Naive thymus-derived CD8-positive, alpha-beta T cell (primary cell): ENCODE measurements at places on chromosomes 13 and 19.

DNA sequence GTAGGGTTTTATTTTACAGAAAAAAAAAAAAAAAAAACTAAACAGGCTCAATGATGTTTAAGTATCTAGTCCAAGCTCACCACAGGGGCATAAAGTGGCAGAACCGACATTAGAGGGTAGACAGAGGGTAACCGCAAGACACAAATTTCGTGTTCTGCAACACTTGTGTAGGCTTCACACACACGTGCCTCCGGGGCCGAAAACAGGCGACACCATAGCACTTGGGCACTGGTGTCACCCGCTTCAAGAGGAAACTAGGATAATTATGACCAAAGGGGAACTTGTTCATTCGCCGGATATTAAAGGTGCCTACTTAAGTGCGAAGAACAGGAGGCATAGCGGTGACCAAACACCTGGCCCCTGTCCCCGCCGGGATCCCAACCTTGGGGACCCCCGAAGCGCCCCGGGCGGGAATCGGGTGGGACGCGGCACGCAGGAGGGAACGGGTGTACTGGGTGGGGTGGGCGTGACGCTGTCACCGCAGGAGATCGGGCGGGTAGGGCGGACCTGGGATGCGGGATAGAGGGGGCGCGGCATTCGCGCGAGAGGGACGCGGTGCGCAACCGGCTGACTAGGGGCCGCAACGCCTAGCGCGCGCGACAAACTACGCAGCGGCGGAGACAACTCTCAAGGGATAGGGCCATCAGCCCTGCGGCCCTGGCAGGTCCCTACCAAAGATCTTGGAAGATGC lies 558 bp downstream of the MZT1 start:
- peak; percentile 19 for DNase-seq

- DNase-seq: no peak
These were observed 717 bp upstream of the C13orf46 start for GRCh38 chr13:113974304-113975281.

GRCh38 chr19:39951686-39952085 lies 17.3 kb upstream of the FCGBP start:
- no peak for DNase-seq

DNA sequence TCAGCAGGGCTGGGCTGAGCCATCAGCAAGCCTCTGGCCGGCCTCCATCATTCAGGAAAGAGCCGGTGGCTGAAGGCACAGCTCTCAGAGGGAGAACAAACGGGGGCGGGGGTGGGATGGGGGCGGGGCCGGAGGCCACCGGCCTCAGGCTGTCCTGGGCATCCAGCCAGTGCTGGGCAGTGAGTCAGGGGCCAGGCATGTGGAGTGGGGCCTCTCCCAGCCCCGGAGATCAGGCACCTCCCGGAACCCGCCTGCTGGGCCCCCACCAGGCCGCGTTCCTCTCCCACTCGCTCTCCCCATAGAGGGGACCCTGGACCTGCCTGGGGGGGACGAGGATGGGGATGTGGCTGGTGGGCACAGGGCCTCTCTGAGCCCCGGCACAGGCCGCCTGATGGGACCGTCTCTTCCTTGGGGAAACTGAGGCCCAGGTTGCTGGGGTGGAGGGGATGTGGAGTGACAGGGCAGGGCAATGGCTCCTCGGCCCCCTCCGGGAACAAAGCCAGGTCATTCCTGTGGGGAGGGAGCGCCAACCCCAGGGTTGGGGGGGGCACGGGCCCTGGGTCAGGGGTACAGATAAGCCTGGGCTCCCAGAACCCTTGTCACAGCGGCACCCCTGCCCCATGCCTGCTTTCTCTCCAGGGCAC lies 12.9 kb downstream of the SPC24 start:
- no peak for DNase-seq

- no peak for DNase-seq
These were observed 215.3 kb downstream of the KLF5 start for GRCh38 chr13:73274147-73274546.

GRCh38 chr19:9819596-9819909 lies 674 bp upstream of the FBXL12 start:
- DNase-seq: no peak

DNA sequence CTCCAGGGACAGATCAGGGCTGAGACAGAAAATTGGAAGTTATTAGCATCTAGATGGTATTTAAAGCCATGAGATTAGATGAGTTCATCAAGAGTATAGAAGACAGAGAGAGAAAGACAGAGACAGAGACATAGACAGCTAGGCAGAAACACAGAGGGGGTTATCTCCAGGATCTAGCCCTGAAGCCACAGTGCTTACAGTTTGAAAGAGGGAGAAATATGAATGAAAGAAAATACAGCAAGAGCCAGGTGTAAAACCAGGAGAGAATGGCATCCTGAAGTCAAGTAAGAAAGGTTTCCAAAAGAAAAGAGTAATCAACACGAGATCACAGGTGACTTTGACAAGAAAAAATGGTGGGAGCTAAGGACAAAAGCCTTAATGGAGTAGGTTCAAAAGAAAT lies 111.2 kb downstream of the TBC1D4 start:
- no peak for DNase-seq

DNA sequence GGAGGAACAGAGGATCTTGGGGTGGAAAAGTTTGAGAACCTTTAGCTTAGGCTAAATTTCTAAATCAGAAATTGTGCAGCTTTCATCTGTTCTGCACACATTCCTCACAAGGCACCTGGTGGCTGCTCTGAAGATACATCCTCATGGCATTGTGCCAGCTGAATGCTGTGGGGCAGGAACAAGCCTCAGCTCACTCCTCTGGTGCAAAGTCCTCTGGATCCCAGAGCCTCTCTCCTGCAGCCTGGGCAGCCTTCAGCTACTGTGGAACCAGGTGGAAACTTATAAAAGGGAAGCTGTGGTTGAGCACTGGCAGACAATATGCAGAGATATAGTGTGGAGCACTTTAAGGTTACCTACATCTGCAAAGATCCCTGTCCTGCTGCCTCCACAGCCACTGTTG lies 72.3 kb downstream of the KCTD12 start:
- no peak for DNase-seq

- no peak for DNase-seq
These were observed 858 bp upstream of the USP12 start for GRCh38 chr13:27172495-27172842.

DNA sequence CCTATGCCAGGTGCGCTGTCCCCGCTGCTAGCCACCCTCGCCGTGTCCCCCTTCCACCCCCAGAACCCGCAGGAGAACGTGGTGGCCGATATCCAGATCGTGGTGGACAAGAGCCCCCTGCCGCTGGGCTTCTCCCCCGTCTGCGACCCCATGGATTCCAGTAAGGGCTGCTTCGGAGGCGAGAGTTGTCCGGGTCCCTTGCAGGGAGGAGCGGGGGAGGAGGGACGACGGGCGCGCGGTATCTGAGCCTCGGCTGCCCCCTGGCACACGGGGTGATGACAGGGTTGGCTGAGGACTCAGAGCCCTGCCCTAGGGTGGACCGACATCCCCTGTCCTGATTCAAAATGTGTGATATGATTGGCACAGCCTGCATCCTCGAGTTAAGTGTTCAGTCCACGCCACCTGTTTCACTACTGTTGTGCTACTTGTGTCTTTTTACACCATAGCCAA lies 653 bp downstream of the MVB12A start:
- peak; percentile 22 for DNase-seq

DNA sequence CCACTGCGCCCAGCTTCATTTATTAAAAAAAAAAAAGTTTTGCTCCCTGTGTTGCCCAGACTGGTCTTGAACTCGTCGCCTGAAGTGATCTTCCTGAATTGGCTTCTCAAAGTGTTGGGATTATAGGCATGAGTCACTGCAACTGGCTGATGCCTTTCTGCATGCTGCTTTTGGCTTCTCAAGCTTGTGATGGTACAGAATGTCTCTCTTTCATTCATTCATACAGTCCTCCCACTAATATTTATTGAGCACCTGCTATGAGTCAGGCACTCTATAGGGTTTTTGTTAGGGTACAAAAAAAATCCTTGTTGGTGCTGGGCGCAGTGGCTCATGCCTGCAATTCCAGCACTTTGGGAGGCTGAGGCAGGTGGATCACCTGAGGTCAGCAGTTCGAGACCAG lies 9.0 kb downstream of the TSPAN16 start:
- DNase-seq: no peak

DNA sequence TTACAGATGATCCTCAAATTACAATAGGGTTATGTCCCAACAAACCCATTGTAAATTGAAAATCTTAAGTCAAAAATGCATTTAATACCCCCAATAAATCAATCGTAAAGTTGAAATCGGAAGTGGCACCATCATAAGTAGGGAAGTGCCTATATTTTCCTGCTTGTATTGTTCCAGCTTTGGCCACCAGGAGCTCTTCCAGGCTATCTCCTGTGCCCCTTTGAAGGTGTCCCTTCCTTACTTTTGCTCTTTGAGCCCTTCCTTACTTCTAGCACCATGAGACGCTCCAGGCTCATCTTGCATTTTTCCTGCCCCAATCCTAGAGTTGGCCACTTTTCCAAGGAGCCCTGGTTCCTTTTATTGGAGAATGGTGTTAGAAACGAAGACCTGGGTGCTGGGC lies 163.0 kb upstream of the TSC22D1 start:
- no peak for DNase-seq

DNA sequence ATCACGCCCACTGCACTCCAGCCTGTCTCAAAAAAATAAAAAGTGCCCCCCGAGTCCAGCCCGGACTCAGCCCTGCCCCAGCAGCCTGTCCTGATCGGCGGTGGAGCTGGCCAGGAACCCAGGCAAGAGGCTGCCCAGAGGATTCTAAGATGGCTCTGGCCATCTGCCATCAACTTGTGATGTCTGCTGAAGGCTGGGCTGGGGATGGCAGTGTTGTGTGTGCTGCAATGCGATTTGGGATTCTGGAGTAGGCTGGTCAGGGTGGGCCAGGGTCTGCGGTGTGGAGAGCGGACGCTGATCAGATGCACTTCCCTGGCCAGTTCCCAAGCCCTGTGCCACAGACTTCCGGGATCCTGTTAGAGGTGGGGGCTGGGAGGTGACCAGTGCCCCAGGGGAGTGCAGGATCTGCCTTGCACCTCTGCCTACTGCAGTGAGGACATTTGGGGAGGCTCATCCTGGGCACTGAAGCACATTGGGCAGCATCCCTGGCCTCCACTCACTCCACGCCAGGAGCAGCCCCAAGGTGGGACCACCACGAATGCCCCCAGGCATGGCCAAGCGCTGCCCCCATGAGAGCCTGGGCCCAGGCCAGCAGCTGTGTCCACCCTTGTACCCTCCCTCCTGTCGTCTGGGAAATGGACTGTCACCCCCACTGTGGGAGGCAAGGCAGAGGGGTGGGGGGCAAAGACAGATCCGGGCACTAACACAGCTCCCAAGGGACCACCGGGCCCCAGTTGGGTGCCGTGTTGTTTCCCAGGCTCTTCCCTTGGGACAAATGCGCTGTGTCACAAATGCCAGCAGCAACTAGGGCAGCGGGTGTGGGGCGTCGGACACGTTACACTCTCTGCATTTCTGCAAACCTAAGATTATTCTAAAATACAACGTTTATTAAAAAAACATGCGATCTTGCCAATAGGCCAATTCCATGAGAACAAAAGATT lies 3.4 kb upstream of the TBXA2R start:
- no peak for DNase-seq

- DNase-seq: no peak
These were observed 56.6 kb downstream of the FREM2 start for GRCh38 chr13:38743466-38743865.

DNA sequence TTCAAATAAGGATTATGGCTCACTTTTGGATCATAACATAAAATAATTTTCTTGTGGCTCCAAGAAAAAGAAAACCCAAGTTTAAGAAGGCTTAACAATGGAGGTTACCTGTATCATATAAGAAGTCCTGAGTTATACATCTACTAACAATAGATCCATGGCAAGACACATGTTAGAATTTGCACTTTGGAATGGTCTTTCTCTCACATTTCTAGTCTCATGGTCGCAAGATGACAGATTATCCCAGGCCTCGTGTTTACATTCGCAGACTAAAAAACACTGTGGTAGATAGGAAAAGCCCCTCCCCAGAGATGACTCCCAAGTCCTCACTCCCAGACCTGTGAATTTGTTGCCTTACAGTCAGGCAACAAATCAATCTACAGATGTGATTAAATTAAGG lies 746.2 kb upstream of the GPC6 start:
- DNase-seq: no peak

DNA sequence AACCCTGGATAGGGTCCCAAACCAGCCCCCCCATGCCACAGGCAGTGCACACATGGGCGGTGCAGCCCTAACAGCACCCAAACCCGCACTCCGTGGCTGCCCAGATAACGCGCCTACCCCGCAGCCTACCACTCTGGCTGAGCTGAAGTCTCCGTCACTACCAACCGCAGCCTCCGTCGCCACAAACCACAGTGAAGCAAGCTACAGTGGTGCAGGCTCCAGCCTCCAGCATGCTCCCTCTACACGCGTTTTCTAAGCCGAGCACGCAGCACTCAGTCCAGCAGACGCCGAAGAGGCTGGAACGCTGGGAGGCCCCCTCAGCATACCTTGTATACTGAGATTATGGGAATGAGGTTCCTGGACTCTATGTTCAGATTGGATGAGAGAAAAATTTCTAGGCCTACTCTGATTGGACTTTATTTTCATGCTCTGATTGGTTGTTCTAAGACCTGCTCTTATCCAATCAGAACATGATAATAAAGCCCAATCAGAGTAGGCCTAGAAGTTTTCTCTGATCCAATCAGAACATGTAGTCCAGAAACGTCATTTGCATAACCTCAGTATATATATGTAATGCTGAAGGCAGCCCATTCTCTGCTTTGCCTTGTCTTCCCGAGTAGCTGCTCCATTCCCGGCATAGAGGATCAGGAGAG lies 56.7 kb upstream of the C1QTNF9B start:
- DNase-seq: no peak
